ENCODE measurements at places on chromosomes 2 and 18. TPM values are rescaled to one million over a fixed set of nuclear protein-coding genes. Genes with fewer than 3 reads are reported as not detected.

Gene ALPG
- not detected for total RNA-seq

Gene GLB1L
- total RNA-seq: 3.3 TPM

- DNase-seq: no peak
Observed at GRCh38 chr2:43126817-43127207, 99.6 kb downstream of the ZFP36L2 start.

DNA sequence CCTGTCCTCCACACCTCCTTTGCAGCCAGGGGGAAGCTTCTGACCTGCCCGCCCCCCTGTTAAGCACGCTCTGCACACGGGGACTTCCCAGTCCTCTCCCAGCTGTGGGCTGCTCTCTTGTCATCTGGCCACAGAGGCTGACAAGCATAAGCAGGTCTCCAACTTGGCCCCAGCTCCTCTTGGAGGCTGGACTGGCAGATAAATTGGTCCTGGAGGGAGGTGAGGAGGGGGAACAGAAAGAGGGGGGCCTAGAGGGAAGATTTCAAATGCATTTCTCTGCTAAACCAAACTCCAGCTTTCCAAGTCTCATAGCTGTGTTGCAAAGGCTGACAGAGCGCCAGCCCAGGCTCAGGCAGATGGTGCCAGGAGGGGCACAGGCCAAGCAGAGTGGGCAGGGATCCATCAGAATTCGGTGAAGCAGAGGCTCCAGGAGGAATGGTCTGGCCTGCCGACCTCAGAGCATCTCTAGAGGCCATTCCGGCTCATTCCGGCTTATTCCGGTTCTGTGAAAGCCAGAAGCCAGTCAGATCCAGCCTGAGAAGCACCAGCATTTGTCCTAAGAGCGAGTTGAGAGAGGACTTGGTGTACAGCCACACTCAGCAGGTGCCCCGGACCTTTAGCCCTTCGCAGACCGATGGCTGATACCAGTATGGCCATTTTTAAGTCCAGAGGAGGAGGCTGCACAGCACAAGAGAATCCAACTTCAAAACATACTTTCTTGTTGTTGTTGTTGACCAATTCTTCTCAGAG lies 508.9 kb upstream of the MYT1L start:
- no peak for DNase-seq

DNA sequence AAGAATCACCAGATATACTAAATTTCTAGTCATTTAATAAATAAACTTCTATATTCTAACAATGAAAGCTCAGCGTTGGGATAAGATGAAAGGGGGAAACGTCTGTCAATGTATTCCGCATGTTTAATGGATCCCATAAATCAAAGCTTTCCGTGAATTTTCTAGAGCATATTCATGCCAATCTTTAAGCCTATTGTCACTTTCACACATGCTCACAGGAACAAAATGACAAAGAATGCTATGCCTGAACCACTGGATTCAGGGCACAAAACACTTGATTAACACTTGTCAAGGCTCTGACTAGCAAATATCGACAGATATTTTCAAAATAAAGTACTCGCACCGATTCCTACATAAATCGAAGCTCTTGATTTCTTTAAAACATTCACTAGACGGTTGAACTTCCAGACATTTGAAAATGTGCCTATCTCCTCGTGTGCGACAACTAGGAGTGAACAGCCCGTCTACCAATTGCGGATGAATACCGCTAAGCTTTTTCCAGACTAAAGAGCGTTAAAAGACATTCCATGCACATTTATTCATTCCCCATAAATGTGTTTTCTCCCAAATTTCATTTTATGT lies 1.8 kb downstream of the TLK1 start:
- DNase-seq: no peak

DNA sequence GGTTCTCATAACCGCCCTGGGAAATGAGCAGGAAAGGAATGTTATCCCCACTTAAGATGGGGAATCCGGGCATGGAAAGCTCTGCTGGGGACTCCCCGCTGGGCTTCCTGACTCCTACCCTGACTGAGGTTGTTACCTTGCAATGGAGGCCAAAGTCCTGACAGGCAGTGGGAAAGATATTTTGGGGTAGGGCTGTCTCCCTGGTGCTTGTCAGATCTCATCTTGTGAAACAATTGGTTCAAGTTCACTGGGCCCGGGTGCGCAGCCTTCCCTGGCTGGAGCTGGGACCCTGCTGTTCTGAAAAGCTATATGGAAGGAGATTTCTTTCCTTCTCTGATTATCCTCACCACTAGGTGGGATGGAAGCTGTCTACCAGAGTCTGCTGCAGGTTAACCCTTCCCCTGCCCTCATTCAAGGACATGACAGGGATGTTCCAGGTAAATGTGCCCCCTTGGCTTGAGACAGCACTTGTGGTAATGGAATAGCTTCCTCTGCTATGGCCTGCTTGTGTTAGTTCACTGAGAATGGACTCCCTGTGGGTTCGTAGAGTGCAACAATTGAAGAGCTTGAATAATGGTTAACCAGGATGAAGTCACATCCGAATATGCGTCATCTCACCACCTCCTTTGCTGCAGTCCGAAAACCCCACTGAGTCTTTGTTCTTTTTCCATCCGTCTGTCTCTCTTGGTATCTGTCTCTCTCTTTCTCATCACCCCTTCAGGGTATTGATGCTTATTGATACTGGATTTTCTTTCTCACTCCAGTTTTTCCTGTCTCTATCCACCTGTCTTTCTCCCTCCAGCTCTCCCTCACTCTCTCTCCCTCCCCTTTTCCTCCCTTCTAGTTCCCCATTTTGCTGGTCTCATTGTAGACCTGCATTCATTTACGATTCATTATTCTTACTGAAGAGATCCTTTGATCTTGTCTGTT lies 67.8 kb upstream of the EPAS1 start:
- DNase-seq: no peak

DNA sequence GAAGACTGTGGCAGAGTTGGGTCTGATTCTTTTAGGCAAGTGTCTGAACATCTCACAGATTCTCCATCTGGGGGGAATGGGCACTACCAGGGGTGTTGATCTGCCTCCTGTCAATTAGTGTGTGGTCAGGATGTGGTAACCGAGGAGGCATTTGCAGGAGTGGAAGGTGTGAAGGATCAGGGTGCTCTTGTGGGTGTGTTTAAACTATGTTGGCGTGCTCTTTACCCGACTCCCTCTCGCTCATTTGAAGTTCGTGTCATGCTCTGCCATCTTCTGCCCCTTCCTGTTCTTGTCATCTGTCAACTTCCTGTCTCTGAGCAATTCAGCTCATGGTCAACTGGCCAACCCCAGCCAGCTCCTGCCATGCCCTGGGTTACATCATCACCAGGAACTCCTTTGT lies 107.9 kb downstream of the RTN4 start:
- no peak for DNase-seq

Measured in esophagus muscularis mucosa (tissue), 4 donors.